ENCODE measurements at places on chromosomes 2 and 18. TPM values are rescaled to one million over a fixed set of nuclear protein-coding genes. Genes with fewer than 3 reads are reported as not detected.

Gene UGT1A10
- total RNA-seq = not detected

Gene GKN1
- total RNA-seq = not detected

Gene SMYD1
- total RNA-seq = not detected

Gene TET3
- total RNA-seq = 2.7 TPM

Gene CYRIA
- total RNA-seq = 0.30 TPM

Gene DHRS9
- total RNA-seq = not detected

Gene FSHR
- total RNA-seq = not detected

Gene ABCB11
- total RNA-seq = not detected

Gene ORC4
- total RNA-seq = 51.9 TPM

Gene PTH2R
- not detected for total RNA-seq

Gene IL36RN
- total RNA-seq = 0.15 TPM

Gene MAPRE3
- 6.9 TPM for total RNA-seq

Gene TUBB8B
- not detected for total RNA-seq

Gene PPP1R1C
- total RNA-seq = 8.6 TPM

Gene ANKMY1
- total RNA-seq = 6.1 TPM

Gene MEP1B
- not detected for total RNA-seq

Gene RIF1
- 19.4 TPM for total RNA-seq

Gene EMILIN1
- total RNA-seq = 4.5 TPM

Gene PFN4
- 0.39 TPM for total RNA-seq

Gene SCTR
- not detected for total RNA-seq

Gene DCDC2C
- not detected for total RNA-seq

Gene CD28
- not detected for total RNA-seq

Gene MC4R
- not detected for total RNA-seq

Gene ANKRD53
- not detected for total RNA-seq

Gene KCNK3
- total RNA-seq = not detected

Gene RNF138
- 22.6 TPM for total RNA-seq

Gene CXCR2
- total RNA-seq = not detected

Gene COL4A4
- total RNA-seq = under 0.01 TPM

Gene LIMS3
- total RNA-seq = 0.15 TPM

Gene PCARE
- not detected for total RNA-seq

Gene PTPRN
- total RNA-seq = 0.08 TPM

Gene KCNF1
- total RNA-seq = 0.04 TPM

Gene CAPN14
- total RNA-seq = 0.30 TPM

Gene TEX44
- not detected for total RNA-seq

Gene TMEM178A
- 0.80 TPM for total RNA-seq
